Adipose tissue (tissue), 3 donors: ENCODE measurements at places on chromosomes 3 and 15. TPM values are rescaled to one million over a fixed set of nuclear protein-coding genes. Genes with fewer than 3 reads are reported as not detected.

Gene CHRNA7
- polyA plus RNA-seq, result 0.34 TPM

Gene HIGD2B
- polyA plus RNA-seq, result 0.09 TPM

Gene GATM
- polyA plus RNA-seq, result 8.1 TPM

Gene C3orf70
- 0.23 TPM for polyA plus RNA-seq

Gene IFT122
- polyA plus RNA-seq, result 14.1 TPM

Gene PRSS50
- 0.20 TPM for polyA plus RNA-seq
